Fibroblast of the aortic adventitia (primary cell): ENCODE measurements at places on chromosomes 12 and 14.

GRCh38 chr14:39097159-39097558 is 5.9 kb downstream of the SEC23A start:
- DNase-seq: peak; percentile 18

GRCh38 chr12:120668868-120669840 is 17.8 kb upstream of the MLEC start:
- DNase-seq: peak; percentile 58

DNA sequence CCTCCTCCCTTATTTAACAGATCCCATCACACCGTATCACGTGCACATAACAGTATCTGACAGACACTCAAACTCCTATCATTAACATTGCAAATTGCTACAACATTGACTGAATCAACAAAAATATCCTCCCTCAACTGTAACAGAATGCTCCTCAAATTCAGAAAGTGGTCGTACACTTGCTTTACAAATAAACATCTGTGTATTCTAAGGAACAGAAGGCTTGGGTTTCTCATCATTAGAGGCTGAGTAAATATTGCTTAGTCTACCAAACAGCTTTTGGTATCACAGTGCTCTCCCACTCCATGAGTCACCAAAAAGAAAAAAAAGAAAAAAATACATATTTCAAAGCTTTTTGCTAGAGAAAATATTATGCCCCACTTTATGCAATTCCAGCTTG is 23.9 kb downstream of the FERMT2 start:
- DNase-seq: peak; percentile 70

DNA sequence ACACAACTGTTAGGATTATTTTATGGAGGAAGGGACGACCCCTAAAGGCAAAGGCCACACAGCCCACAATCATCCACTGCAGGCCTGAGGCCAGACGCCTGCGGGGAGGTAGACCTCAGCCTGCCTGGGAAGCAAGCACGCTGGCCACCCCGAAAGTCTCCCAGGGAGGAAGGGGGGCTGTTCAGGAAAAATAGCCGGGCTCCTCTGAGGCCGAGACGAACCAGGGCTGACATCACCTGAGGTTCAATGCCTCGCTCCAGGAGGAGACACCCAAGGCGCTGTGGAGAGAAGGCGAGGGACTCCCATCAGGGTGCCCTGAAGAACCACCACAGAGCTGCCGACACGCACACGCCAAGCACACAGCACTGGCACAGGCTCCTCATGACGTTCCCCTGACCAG is 127.4 kb downstream of the PIWIL1 start:
- no peak for DNase-seq

DNA sequence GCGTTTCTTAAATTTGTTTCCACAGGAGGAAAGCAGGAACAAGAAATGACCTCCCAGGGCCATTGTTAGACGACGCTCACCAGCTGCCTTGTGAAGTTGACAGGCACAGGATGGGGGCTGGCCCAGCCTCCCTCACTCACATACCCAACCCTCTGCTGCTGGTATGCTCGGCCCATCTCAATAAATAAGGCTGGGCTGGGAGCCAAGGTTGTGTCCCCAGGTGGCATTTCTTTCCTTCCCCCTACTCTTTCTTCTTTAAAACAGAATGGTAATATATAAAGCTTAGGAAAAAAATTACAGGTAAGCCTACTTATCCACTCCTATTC is 93.0 kb downstream of the ACTN1 start:
- no peak for DNase-seq

DNA sequence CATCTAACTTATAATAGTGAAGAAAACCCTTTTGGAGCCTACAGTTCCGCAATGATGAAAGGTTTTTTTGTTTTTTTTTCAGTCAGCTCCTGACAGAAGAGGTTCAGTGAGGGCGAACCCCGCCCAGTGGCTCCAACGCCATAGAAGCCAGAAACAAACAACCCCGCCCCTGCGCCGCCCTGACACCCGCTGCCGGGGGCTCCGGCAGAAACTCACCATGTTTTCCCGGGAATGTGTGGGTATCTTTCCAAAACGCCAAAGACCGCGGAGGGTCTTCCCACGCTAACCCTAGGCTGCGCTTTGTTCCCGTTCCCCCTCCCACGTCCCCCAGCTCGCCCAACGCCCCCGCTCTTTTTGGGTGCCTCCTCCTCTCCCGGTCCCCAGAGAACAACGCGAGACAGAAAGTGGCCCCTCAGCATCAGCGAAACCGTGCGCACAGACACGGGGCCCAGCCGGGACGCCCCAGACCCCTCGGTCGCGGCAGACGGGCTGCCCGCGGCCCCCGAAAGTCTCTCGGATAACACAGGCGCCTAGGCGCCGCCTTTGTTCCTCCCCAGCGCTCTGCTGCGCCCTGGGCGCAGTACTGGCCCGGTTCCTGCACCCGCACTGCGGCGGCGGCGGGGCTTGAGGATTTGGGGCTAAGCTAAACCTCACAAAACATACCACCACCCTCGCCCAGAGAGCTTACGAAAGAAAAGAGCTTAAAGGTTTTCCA is 522 bp downstream of the TUBA1A start:
- DNase-seq: peak; percentile 78
